Airway epithelial cell (primary cell): ENCODE measurements at places on chromosomes 4 and X. TPM values are rescaled to one million over a fixed set of nuclear protein-coding genes. Genes with fewer than 3 reads are reported as not detected.

Gene SSX4B
- not detected in 2 replicates for total RNA-seq

Gene S100G
- not detected in 2 replicates for total RNA-seq

Gene ADGRG2
- 0.07 and 0.09 TPM in 2 replicates for total RNA-seq

Gene CT83
- not detected in 2 replicates for total RNA-seq

Gene TMEM150C
- 0.42 and 0.65 TPM in 2 replicates for total RNA-seq
